Cerebellar nuclear complex (tissue), 1 donor: ENCODE measurements at places on chromosomes 1 and 21.

DNA sequence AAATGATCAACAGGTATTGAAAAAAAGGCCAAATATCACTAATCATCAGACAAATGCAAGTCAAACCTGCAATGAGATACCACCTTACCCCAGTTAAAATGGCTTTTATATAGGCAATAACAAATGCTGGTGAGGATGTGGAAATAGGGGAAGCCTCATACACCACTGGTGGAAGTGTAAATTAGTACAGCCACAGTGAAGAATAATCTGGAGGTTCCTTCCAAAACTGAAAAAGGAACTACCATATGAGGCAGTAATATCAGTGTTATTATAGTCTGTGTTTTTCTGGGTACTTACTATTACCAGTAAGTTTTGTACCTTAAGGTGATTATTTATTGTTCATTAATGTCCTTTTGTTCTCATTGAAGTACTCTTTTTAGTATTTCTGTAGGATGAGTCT, 201.3 kb downstream of the MRPL39 start:
- no peak for DNase-seq

DNA sequence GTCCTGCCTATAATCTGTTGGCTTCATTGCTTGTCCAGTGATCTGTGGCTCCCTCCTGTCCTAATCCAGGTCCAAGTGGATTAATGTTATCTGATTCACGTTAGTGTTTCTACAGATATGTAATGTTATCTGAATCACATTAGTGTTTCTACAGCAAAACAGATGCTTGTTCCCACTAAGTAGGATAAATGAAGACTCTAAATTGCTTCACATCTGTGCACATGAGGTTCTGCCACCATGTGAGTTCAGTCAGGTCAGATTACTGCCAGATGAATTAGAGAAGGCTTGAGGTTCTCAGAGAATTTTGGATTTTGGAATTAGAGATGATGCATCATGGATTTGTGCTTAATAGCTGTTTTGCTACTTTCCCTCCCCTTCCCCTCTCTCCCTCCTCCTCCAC, 13.2 kb downstream of the DISC1 start:
- no peak for DNase-seq

GRCh38 chr1:232704694-232705680, 75.1 kb upstream of the SIPA1L2 start:
- no peak for DNase-seq

GRCh38 chr1:111195002-111195684, 5.3 kb downstream of the DENND2D start:
- no peak for DNase-seq

DNA sequence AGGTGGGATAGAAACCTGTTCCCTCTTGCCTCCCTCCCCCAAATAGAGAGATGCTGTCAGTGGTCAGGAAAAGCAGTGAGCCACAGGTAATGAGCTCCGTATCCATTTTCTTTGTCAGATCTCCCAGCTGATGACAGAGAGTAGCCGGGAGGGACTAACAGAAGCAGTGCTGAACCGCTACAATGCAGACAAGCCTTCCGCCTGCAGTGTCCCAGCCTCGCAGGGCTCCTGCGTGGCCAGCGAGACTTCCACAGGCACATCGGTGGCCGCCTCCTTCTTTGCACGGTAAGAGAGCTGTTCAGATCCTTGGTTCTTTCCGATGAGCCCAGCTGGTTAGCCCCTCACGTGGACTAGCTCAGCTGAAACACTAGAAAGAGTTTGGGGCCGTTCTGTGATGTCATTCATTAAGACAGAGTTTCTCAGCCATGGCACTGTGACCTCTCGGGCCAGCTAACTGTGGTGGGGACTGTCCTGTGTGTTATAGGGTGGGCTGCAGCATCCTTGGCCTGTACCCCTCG, 264.7 kb downstream of the KIF26B start:
- no peak for DNase-seq

GRCh38 chr21:45804809-45805313, 161.3 kb downstream of the PCBP3 start:
- no peak for DNase-seq

- DNase-seq = no peak
Measured at GRCh38 chr21:27633631-27634030, 666.7 kb upstream of the ADAMTS5 start.

DNA sequence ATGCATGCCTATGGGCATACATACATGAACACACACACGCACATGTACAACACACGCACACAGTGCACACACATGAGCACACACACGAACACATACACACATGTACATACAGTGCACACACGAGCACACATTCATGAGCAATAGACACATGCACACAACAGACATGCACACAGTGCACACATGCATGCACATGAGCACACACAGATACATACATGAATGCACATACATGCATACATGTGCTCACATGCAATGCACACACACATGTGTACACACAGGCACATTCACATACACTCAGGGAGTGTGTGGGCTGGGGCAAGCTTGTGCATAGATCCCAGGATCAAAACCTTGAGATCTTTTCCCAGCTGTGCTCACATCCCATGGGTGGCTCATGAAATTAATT, 18.9 kb downstream of the CRYAA start:
- no peak for DNase-seq

DNA sequence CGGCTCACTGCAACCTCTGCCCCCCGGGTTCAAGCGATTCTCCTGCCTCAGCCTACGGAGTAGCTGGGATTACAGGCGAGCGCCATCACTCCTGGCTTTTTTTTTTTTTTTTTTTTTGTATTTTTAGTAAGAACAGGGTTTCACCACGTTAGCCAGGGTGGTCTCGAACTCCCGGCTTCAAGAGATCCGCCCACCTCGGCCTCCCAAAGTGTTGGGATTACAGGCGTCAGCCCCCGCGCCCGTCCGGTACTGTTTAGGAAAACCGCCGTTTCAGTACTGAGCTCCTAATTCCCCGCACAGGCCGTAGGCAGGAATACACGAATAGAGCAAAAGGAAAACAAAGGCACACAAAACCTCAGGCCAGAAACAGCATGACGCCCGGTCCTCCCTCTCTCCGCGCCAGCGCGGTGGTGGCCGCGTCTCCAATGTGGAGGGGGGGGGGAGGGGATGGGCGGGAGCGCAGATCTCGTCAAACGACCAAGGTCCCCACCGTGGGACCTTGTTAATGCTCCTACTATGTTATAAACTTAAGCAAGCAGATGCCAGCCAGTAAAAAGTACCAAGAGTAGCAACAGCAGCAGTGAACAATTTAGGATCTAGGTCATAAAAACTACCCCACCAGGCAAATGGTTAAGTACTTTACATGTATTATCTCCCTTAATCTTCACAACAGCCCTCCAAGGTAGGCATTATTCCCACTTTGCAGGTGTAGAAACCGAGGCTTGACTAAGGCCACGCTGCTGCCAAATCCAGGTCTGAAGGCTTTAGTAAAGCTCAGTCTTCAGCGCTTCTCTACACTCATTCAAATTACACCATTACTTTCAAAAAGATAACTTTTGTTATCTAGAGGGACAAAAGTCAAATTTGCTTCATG, 648 bp upstream of the ADAR start:
- no peak for DNase-seq
